ENCODE measurements at places on chromosomes 2 and 18. TPM values are rescaled to one million over a fixed set of nuclear protein-coding genes. Genes with fewer than 3 reads are reported as not detected.

Gene CNRIP1
- total RNA-seq = 21.8 TPM

Gene ESPNL
- total RNA-seq = 0.82 TPM

Gene ARL4C
- total RNA-seq = 17.9 TPM

Gene FBXO36
- 3.6 TPM for total RNA-seq

DNA sequence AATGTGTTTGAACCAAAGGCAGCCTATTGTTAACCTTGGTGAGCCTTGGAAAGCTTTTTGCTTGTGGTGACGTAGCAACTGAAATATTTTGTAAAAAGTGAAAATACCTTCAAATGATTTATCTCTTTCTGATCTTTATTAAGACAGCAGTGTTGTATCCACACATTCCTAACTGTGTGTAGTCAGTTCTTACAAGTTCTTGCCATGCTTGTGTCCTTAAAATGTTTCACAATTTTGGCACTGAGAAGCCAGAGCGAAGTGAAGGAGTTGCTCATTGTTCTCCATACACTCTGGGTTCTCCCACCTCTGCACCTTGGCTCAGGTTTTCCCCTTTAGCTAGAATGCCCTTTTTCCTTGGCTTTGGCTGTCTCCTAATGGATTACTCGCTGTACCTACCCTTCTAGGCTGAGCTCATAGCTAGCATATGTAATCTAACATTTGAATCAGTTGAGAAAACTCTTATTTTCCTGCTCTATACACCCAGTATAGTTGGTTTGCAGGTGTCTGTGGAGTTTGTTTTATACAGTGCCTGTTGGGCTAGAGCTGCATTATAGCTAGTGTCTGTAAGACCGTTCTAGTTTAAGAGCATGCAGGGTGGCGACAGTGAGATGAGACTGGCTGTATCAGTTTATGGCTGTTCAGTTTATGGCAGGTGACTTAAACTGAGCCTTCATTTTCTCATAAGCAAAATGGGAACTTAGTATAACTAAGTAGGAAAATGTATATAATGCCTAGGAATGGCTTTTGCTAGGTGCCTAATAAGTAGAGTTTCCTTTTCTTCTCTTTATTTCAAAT lies 45.5 kb downstream of the FMNL2 start:
- DNase-seq = no peak
- H3K36me3 ChIP-seq = no peaks in the 10 kb centered on the region
- H3K27me3 ChIP-seq = no peaks in the 10 kb centered on the region
- H3K4me1 ChIP-seq = peaks cover 7% of the 10 kb centered on the region

DNA sequence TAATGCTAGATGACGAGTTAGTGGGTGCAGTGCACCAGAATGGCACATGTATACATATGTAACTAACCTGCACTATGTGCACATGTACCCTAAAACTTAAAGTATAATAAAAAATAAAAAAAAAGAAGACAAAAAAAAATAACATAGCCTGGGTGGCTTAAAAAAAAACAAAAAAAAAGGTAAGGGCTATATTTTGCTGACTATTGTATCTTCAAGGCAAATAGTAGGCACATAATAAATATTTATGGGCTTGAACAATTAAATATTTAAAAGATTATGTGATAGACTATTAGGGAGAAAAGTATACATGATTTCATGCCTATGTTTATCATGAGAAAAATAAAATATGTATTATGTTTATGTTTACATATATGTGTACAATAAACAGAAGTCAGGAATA lies 99.4 kb downstream of the CCDC148 start:
- no peak for DNase-seq
- no peak overlapping the region for H3K4me3 ChIP-seq
- H3K27ac ChIP-seq = no peak overlapping the region
- no peaks in the 10 kb centered on the region for H3K36me3 ChIP-seq

DNA sequence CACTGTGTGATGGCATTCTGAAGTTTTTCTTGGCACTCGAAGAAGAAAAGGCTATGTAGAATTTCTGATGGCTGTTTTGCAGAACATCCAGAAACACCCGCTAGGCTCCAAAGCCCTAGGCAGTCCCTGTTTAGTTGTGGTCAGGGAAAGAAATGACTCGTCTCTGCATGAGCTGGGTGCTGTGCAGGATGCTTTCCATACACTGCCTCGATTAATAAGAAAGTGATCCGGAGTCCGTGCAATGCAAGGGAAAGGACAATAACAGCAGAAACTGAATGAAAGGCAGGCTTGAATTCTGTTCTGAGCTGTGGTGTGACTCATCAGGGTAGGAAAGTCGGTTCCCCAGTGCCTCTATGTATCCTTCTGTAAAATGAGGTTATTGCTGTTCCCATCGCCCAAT lies 18.7 kb downstream of the MAPRE3 start:
- peaks cover 7% of the 10 kb centered on the region for H3K27me3 ChIP-seq
- peaks cover 15% of the 10 kb centered on the region for H3K4me1 ChIP-seq
- no peaks in the 10 kb centered on the region for H3K36me3 ChIP-seq
- H3K4me3 ChIP-seq = no peak overlapping the region
- DNase-seq = no peak
- no peak overlapping the region for H3K27ac ChIP-seq

- H3K27me3 ChIP-seq = no peaks in the 10 kb centered on the region
- peaks cover 5% of the 10 kb centered on the region for H3K36me3 ChIP-seq
- no peak for DNase-seq
- no peaks in the 10 kb centered on the region for H3K4me1 ChIP-seq
- H3K27ac ChIP-seq = no peak overlapping the region
Measured at GRCh38 chr18:55839343-55839742, 251.4 kb upstream of the TCF4 start.

DNA sequence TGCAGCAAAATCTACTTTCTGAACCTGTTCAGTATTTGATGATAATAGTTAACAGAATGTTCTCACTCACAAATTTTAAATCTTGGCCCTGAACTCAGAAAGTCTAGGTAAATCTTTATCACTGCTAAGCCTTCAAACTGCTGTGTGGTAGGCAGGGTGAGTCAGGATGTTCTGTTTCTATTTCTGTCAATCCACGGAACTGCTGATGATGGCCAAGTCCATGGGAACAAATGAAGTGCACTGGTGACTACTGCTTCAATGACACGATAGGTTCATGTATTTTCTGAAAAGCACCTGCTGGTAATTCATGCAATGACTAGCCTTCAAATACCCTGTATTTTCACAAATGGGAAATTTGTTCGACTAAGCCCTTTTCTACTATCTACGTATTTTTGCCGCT lies 14.2 kb downstream of the NIFK start:
- no peak overlapping the region for H3K4me3 ChIP-seq
- H3K27me3 ChIP-seq = no peaks in the 10 kb centered on the region
- H3K36me3 ChIP-seq = peaks cover 7% of the 10 kb centered on the region
